ENCODE measurements at places on chromosomes 16 and 17.

- DNase-seq = no peak
Measured at GRCh38 chr16:89292443-89293078, 75.1 kb downstream of the ZNF778 start.

DNA sequence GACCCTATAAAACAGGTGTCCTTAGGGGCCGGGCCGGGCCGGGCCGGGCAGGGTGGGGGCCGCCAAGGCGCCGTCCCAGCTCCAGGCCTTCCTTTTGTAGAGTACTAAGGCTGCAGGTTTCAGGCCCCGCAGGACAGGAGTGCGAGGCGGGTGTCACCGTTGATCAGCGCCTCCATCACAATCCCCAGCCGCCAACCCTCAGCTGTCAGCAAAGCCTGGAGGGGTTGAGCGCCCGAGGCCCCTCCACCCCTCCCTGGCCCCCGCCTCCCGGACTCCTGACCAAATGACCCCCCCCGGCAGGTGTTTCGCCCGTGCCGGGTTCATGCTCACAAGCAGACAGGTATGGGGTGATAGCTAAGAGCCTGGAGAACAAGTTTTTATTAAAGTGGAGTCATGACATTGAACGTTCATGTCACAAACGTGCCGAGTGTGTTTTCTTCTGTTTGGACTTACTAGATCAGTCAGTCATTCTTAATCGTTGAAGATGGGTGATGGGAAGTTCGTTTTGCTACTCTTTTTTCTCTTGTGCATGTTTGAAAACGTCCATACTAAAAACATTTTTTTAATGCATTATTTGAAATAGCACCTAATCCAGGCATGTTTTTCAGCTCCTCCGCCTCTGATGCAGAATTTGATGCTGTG is 534 bp downstream of the ARL2BP start:
- DNase-seq = no peak

- no peak for DNase-seq
Measured at GRCh38 chr17:82237746-82238471, 9.1 kb downstream of the SLC16A3 start.

GRCh38 chr17:44065668-44066203 is 735 bp downstream of the LSM12 start:
- DNase-seq = no peak

DNA sequence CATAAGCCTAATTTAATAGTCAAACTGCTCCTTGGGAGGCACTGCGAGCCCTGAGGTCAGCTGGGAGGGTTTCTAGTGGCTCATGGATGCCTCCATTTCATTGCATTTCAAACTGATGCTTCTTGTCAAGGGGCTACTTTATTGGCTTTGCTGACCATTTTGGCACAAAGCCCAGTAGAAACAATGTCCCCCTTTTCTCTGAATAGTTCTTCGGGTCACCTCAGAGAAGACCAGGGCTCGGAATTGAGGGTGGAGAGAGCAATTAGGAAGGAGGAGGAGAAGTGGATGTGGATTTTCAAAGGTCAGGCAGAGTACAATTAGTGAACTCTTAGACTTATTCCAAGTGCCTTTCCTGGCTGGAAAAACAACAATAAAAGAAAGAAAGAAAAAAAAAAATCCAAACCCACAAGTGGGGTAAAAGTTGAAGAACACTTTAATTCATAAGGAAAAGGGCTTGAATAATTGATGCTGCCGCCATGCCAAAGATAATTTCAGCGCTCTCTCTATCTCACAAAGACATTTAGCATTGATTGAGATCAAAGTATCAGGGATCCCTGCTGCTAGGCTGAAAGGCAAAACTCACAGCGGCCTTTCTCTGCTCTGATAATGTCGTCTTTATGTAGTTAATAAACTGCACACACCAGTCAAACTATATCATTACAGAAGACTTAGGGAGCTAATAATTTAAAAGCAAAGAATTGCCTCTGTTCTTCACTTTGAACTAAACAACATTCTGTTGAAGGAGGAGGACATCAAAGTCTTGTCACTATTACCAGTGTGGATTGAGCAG is 122.7 kb downstream of the RGS9 start:
- no peak for DNase-seq

DNA sequence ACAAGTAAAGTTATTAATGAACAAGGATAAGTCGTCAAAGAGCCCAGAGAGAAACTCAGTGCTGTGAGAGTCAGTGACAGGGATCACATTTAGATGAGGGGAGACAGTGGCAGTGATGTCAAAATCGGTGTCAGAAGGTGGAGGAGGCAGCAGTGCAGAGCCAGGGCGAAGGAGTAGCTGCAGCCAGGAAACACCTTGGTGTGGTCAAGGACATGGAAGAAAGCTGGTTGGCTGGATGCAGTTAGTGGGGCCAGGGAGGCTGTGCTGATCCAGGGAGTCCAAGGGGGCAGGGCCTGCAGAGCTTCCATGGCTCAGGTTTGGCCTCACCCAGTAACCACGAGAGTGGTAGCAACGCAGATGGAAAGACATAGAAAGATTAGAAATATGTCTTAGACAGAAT is 50.7 kb upstream of the ADORA2B start:
- no peak for DNase-seq

GRCh38 chr16:4461250-4462085 is 13.0 kb downstream of the NMRAL1 start:
- no peak for DNase-seq

GRCh38 chr17:77366206-77366557 is 225.4 kb downstream of the SEC14L1 start:
- DNase-seq = no peak

DNA sequence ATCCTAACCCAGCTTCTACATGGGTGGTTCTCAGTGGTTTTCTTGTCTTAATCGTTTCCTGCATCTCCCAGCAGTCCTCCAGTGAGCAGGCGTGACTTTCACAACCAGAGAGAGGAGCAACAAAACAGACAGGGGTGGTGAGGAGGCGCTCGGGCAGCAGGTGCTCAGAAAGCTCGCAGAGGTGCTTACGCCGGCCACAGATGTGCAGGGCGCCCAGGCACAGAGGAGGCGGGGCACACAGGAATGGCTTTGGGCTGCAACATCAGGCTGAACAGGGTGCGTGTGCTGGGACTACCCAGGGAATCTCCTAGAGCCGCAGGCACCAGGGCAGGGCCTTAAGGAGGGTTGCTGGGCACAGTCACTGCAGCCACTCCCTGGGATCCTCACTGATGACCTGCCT is 32.6 kb downstream of the KLHDC4 start:
- DNase-seq = no peak

DNA sequence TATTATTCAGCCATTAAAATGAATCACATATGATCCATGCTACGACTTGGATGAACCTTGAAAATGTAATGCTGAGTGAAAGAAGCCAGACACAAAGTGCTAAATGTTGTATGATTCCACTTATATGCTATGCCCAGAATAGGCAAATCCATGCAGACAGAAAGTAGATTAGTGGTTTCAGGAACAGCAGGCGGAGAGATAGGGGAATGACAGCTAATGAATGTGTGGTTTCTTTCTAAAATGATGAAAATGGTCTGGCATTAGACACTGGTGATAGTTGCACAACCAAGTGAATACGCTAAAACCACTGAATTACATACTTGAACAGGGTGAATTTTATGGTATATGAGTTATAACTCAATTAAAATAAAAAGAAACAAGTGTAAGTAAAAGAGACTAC is 121.8 kb upstream of the NOG start:
- no peak for DNase-seq

DNA sequence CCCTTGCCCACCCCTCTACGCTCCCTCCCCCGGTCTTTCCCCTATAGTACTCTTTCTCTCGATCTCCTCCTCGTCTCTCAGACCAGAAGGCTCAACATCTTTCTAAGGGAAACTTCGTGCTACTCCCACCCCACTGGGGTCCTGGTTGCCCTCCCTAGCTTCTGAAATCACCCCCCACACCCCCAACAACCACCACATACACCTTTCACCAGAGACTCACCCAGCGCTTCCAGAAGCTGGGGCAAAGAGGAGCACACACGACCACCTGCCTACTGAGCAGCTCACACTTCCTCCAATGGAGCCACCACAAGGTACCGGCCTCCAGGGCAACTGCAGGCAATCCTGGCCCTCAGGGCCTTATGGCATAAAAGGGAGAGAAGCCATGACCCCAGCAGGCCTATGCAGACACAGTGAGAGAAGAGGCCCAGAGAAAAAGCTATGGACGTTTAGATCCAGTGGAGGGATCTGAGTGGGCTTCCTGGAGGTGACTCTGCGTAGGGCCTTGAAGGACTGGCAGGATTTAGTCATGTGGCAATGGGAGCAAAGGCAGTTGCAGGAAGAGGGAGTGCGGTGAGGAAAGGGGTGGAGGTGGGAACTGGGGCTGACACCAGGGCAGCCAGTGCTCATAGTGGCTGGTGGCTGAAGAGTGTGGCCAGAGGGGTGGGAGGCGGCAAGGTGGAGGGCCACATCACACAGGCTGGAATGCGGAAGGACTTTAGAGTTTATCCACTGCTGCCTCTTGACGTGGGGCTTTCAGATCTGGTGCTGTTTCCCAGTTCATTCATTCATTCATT is 12.1 kb upstream of the TMEM92 start:
- no peak for DNase-seq

DNA sequence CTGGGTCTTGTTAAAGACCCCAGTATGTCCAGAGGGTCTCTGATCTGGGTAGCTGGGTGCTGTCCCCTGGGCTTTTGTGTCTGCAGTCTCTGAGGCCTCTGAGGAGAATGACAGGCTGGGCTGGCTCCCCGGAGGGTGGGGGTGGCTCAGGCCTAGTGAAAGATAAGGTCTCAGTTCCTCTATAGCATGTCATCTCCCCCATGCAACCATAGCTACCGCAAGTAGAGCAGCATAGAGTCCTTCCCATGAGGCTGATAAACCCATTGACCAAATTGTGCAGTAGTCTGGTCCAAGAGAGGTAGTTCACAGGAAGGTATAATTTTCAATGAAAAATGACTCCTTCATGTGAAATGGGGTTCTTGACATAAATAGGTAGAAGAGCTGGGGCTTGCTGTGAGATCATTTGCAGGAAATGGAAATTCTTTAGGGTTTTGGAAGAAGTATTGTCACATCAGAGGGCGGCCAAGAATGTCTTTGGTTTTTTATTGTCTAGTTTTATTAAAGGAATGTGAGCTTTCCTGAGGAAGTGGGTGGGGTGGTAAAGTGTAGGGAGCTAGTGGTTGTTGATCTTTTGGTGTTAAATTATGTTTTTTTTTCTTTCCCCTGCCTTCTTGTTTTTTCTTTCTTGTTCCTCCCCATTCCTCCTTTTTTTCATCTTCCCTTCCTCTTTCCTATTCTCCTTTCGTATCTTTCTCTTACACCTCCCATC is 21.0 kb downstream of the SLC7A6OS start:
- no peak for DNase-seq

- no peak for DNase-seq
Measured at GRCh38 chr16:55526441-55526840, 17.6 kb downstream of the LPCAT2 start.

GRCh38 chr17:82875407-82875856 is 35.6 kb upstream of the ZNF750 start:
- DNase-seq = no peak

- peak; percentile 21 for DNase-seq
Measured at GRCh38 chr17:3004150-3004801, 59.1 kb downstream of the OR1D5 start.

GRCh38 chr17:69954241-69954925 is 120.6 kb upstream of the KCNJ16 start:
- no peak for DNase-seq

DNA sequence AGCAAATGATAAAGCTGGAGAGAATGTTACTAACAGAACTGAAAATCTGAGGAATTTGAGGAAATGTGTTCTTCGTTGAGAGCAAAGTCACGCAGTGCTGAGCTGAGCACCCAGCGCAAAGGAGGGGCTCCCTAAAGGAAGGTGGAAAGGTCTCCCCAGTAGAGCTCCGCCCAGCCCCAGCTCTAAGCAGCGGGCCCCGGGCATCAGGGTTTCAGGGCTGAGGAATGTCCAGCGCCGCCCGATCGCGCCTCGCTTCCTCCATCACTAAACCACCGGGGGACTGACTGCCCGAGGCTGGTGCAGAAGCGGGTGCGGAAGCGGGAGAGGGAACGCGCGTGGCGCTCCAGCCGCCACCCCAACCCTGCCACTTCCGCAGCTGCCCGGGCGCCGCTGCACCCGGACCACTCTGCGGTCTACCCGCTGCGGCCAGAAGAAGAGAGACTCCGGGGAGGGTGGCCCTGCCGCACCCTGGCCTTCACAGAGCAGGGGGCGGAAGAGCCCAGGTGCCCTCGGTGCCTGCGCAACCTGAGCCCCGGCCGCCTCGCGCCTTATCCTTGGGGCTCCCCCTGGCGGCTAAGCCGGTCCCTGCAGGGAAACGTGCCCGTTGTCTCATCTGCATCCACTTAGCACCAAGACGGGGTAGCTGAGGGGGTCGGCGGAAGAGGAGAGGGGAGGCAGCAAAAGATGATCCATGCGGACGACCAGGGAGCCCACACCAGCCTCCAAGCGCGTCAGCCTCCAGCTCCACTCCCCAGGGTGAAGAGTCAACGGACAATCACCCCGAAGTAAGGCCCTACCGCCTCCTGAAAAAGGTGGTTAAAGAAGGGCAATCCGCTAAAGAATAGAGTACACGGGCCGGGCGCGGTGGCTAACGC is 12.4 kb upstream of the GUCY2D start:
- DNase-seq = peak; percentile 88

GRCh38 chr17:83096401-83097224 is 17.2 kb downstream of the METRNL start:
- DNase-seq = no peak

DNA sequence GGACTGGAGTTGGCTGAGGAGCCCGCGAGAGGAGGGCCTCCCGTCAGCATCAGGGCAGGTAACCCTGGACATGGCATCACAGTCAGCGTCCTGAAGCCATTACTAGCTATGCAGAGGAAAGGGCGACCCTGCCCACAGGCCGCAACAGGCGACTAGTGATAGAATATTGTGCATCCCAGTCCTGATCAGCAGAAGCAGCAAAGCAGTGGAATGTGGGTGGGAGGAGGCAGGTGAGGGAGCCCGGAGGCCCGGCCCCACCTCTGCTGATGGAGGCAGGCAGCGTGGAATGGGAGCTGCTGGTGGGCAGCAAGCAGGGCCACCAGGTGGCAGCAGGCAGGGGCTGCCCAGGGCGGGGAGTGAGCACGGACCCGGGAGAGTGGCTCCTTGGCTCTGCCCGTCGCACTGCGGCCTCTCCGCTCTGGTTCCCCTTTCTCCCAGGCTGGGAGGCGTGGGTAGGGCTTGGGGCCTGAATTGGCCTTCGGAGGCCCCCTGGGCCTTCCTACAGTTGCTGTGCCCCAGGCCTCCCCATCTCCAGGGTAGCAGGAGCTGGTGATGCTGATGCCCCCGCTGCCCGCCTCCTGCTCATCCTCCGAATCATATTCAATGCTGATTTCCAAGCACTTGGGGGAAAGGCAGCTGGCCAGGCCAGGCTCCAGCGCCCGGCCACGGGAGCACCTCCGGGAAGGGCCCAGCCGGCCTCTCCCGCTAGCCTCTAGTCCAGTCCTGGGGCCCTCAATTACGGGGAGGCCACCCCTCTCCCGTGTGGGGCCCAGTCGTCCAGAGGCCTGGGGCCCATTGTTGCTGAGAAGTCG is 20.2 kb downstream of the TSPOAP1 start:
- DNase-seq = no peak

DNA sequence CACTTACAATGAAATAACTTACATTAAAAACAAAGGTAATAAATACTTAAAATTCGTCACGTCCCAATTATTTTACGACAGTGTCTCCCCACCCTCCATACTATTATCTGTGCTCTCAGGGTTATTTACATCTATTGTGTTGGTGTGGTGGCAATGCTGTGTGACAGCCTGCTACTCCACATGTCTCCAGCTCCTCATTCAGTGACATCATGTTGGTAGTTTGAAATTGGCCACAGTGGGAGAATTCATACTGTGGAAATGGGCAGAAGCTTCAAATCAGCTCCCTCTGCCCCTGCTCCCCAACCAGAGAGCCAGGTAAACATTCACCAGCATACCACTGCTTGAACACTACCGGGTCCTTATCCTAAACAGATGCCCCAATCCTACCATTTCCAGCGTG is 6.3 kb downstream of the TNS4 start:
- no peak for DNase-seq

- no peak for DNase-seq
Measured at GRCh38 chr16:11058832-11059231, 114.5 kb downstream of the CLEC16A start.
